ENCODE measurements at places on chromosomes 1 and 21. TPM values are rescaled to one million over a fixed set of nuclear protein-coding genes. Genes with fewer than 3 reads are reported as not detected.

The TCEA3 gene
- 4.5 TPM for total RNA-seq

The RGS13 gene
- total RNA-seq, result not detected

- H3K27me3 ChIP-seq, result no peaks in the 10 kb centered on the region
- peak; percentile 69 for DNase-seq
- H3K36me3 ChIP-seq, result peaks cover 4% of the 10 kb centered on the region
- peak overlapping the region; percentile 86 for H3K4me3 ChIP-seq
- peak overlapping the region; percentile 88 for H3K27ac ChIP-seq
- H3K4me1 ChIP-seq, result peaks cover 21% of the 10 kb centered on the region
Observed at GRCh38 chr1:5993556-5994491, 1.6 kb upstream of the NPHP4 start.

GRCh38 chr1:235858766-235859165 is 7.9 kb downstream of the LYST start:
- no peaks in the 10 kb centered on the region for H3K27me3 ChIP-seq
- no peak for DNase-seq
- no peaks in the 10 kb centered on the region for H3K36me3 ChIP-seq
- no peak overlapping the region for H3K4me3 ChIP-seq
- H3K27ac ChIP-seq, result no peak overlapping the region

The RAB7B gene
- total RNA-seq, result not detected
